AG20443 (cell line): ENCODE measurements at places on chromosomes 2 and 18.

- no peak for DNase-seq
These were observed 148.6 kb upstream of the ZNF804A start for GRCh38 chr2:184449760-184450159.

DNA sequence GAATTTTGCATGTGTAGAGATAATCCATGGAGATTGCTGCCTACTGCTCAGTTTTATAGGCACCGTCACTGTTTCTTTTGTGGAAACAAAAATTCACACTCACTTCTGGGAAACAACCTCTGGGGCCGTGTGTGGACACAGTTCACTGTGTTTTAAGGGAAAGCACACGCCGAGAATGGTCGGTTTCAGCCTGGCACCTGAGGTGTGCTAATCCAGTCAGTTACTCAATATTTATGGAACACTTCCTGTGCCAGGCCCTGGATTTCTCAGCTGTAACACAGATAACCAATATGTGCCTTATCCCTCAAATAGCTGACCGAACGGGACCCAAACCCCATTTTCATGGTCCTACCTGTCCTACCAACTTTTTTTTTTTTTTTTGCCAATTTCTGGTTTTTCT is 179.6 kb downstream of the MGAT5 start:
- no peak for DNase-seq

- DNase-seq = no peak
These were observed 250.8 kb upstream of the ZEB2 start for GRCh38 chr2:144770616-144771230.

DNA sequence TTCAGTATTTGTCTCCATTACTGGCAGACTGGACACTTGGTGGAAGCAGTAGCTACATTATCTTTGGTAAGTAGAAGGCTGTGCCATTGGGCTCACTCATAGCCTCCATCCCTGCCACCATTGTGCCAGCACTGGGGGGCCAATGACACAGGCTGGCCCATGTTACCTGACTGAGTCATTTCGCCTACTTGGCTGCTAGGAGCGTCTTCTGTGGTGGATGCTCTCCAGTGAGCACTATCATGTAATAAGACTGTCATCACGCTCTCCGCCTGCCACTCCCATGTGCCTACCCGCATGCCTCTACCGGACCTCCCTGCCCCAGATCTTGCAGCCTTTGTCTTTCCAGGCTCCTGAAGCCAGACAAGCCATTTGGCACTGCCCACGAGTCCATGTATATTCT is 56.2 kb downstream of the LONRF2 start:
- no peak for DNase-seq
